Keratinocyte (primary cell): ENCODE measurements at places on chromosomes 3 and 15.

- no peak for DNase-seq
Observed at GRCh38 chr3:83460052-83460451, 1498.7 kb upstream of the CADM2 start.

DNA sequence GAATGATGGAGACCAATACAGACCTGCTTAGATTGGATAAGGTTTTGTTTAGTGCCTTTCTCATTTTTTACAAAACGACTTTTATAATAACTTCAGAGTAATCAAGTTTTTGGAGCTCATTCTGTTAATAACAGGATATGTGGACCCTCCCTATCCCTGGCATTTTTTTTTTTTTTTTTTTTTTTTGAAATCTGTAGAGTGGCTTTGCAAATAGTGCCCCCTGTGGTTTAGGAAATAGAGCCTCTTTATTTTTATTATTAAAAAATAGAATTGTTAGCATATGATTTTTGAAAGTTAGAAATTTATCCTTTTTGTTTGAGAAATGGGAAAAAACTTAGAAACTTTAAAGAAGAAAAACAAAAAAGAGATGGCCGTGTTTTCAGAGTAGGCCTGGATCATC lies 11.4 kb downstream of the SKIL start:
- no peak for DNase-seq

DNA sequence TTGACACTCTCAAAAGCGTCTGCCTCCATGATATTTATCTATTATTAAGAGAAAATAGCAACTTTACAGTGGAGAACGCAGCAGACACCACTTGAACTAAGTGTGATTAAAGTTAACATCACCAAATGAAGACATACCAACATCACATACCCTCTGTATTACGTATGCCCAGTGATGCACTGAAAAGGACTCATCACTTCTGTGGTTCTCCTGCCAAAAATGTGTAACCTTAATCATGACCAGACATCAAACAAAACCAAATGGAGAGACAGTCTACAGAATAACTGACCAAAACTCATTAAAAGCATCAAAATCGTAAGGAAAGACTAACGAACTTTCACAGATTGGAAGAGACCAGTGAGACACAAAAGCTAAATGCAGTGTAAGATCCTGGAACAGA lies 103.2 kb downstream of the PPP2R3A start:
- no peak for DNase-seq

- no peak for DNase-seq
Observed at GRCh38 chr3:185926445-185926844, 11.4 kb downstream of the TRA2B start.

DNA sequence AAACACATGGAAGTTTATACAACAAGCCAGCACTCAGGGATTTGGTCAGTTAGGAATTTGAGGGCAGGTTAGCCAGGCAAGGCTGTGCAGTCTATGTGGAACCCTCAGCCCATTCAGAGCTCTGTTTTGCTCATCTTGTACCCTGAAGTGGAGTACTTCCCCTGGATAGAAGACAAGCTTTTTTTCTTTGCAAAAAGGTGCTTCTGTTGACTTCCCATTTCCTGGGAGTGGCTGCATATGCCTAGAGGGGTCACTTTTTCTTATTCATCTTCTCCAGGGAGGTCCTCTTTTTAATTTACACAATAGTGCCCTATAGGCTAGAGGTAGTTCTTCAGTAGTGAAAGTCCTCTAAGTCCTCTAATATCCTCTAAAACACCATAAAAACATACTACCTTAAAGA lies 225.0 kb upstream of the P2RY1 start:
- DNase-seq: no peak

GRCh38 chr3:121969631-121970030 lies 52.4 kb downstream of the ILDR1 start:
- no peak for DNase-seq

GRCh38 chr15:31344266-31344665 lies 17.6 kb downstream of the KLF13 start:
- DNase-seq: no peak

DNA sequence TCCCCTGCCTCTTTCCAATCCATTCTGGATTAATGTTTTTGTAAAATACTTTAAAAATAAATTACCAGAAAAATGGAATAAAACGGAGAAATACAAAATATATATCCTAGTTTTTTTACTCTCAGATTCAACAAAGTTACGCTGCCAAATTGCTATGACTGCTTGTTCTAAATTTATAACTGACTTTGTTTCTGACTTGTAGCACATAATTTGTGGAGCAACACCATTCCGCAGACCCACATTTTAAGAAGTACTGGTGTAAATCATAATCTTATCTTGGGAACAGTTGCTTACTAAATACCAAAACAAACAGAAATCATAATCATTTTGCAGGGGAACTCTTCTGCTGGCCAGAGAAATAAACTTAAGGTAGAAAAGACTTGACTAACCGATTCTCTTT lies 339.4 kb upstream of the CBLB start:
- no peak for DNase-seq

DNA sequence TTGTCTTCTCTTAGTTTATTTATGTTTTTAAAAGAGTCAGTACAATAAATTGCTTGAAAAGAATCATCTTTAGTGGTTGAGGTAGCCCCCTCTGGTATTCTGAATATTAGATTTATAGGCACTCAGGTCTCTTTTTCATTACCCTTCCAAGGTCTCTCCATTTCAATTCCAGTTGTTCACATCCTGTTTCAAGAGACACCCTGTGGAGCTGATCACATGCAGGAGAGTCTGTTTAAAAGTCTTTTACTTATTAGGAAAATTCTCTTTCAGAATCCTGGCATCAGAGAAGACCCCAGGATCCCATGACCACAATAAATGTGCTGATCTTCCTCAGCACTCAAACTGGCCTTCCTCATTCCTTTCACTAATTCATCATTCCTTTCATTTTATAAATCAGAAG lies 195.7 kb downstream of the ZIC4 start:
- no peak for DNase-seq

GRCh38 chr15:51737522-51738305 lies at the start of gene LYSMD2:
TSS of gene LYSMD2 (minus strand) at chr15:51737655. CDS start at chr15:51737622, 33 bp downstream.
- no peak for DNase-seq

DNA sequence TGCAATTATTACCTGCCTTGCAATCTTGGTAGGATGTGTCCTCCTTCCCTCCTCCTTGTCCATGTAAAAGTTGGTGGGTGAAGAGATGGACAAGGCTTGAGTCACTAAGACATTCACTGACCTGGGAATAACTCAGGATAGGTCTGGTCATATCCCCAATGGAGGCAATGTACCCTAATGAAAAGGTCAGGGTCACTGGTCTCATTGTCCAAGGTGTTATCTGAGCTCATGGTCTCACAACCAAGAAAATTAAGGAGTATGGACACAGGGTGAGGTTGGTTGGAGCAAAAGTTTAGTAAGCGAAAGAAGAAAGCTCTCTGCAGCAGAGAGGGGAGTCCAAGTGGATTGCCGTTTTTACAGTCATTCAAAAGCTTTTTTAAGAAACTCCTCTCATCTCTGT lies 179.0 kb downstream of the SNRPN start:
- DNase-seq: no peak

DNA sequence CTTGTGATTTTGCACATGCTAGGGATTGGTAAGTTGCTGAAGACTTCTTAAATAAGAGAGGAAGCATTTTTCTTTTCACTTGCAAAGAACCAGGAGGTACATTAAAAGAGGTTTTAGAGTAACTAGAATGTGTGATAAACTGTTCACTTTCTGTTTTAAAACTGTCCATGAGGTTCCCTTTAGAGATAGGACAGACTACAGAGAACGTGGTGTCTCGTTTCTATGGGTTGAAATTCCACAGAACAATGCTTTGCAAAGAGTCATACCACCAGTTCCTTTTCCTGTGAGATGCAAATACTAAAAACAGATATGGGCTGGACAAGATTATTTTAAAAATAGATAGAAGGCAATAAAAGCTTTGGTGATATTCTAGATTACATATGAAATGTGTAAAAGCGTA lies 372.8 kb downstream of the TIGIT start:
- DNase-seq: no peak

DNA sequence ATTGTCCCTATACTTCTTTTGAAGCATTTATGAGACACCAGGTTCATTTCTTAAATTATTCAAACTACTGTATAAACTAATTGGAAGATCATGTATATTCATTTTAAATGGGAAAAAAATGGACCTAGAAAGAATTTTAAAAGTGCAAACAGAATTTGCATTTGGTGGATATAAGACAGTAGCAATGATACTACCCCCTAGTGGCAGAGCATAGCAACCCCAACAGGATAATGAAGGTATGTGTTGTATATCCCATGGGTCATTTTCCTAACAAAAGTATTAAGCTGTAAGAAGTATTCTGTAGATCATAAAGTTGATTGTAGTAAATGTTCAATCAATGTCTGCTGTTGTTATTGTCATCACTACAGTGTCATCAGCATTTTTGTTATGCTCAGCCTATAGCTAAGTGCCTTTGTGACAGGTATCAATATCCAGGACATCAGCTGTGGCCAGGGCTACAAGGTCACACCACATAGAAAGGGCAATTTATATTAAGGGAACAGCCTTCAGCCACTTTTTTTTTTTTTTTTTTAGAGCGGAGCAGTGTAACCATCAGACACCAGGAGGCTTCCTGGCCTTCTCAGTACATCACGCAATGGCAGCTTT lies 175.8 kb downstream of the FOXB1 start:
- peak; percentile 7 for DNase-seq
